Muscle of leg (tissue), 16 donors: ENCODE measurements at places on chromosomes 4 and X. TPM values are rescaled to one million over a fixed set of nuclear protein-coding genes. Genes with fewer than 3 reads are reported as not detected.

The ARX gene
- 1.4 TPM for total RNA-seq

The PRR32 gene
- 95.8 TPM for total RNA-seq

The FGB gene
- total RNA-seq = 1.0 TPM

DNA sequence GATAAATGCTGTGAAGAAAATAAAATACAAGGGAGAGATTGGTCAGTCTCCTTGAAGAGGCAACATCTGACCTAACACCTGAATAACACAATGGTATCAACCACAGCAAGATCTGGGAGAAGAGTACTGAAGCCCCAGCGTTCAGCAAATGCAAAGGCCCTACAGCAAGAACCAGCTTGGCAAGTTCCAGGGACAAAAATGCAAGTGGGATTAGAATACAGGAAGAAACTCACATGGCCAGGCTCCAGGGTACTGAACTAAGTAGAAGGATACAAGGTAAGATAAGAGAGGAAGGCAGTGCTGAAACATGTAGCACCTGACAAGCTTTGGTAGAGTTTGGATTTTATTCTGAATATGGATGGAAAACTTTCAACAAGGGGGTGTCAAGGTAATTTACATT lies 3.6 kb downstream of the SMIM14 start:
- DNase-seq = no peak
